ENCODE measurements at places on chromosomes 13 and 19.

GRCh38 chr19:46213156-46213555, 16.4 kb upstream of the IGFL1 start:
- no peak for DNase-seq

- no peak for DNase-seq
These were observed 8.2 kb downstream of the SMIM24 start for GRCh38 chr19:3471954-3472655.

- no peak for DNase-seq
These were observed 11.2 kb downstream of the PPP6R1 start for GRCh38 chr19:55247621-55248099.

DNA sequence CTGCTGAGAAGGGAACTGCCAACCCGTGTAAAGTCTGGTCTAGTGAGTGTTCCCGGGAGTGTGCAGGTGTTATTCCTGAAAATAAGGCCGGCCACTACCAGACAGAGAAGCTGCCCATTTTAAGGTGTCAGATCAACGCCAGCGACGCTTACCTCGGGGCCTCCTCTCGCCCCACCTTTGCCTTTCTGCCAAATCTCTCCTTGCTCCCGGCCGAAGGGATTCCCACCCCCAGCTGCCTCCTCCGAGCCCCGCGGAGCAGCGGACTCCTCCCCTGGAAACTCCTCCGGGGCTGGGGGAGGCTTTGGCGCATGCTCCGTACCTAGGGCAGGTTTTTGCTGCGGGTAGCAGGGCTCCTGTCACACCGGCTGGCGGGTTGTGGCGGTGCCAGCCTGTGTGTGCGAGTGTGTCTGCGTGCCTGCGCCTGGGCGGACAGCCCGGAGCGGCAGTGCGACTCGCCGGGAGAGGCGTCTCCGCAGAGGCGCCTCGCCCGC, at the start of gene HS6ST3:
HS6ST3 (plus strand) TSS at position 359 of the 491 bp plus-strand sequence.
- no peak for DNase-seq

- no peak for DNase-seq
These were observed 731.0 kb downstream of the SLITRK1 start for GRCh38 chr13:83151308-83151660.

DNA sequence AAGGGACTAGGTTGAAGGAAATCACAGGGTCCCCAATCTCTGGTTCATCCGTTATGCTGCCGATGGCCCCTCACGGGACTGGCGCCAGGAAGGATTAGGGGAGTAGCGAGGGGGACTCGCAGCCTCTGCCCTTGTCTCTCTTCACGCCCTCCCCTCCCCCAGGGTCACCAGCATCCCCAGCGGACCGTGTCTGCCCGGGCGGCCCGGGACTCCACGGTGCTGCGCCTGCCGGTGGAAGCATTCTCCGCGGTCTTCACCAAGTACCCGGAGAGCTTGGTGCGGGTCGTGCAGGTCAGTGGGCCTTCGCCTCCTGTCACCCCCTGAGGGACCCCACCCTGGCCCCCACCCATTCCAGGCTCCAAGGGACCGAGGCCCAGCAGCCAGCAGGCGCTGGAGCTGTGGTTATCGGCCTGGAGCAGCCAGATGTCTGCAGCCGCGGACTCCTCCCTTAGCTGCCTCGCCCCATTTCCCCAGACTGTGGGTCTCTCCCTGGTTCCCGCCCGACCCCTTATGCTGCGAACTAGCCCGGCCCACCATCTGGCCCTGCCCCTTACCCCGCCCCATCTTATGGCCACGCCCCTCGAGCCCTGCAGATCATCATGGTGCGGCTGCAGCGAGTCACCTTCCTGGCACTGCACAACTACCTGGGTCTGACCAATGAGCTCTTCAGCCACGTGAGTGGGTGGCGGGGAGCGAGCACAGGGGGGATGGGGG, 5.4 kb downstream of the PNPLA6 start:
- no peak for DNase-seq

DNA sequence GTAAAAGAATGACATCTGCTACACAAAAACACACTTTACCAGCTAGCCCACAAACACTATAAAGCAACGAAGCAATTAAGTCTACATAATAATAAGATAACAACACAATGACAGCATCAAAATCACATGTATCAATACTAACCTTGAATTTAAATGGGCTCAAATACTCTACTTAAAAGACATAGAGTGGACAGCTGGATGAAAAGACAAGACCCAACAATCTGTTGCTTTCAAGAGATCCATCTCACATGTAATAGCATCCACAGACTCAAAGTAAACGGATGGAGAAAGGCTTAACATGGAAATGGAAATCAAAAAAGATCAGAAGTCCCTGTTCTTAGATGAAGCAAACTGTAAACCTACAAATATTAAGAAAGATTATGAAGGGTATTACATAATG, 2175.9 kb downstream of the PCDH9 start:
- no peak for DNase-seq

GRCh38 chr13:75316427-75316826, 165.5 kb downstream of the TBC1D4 start:
- DNase-seq: no peak

- no peak for DNase-seq
These were observed 1.3 kb upstream of the KLF5 start for GRCh38 chr13:73057284-73058063.

GRCh38 chr19:29266001-29266400, 53.0 kb upstream of the UQCRFS1 start:
- DNase-seq: no peak
